Hematopoietic multipotent progenitor cell treated with erythropoietin and hydrocortisone succinate and interleukin-3 and kit ligand, for 4 days (in vitro differentiated cells): ENCODE measurements at places on chromosomes 1 and 21.
A peak's percentile ranks its signal among the peaks of the same experiment; 100 is the strongest.

- no peak for DNase-seq
Measured at GRCh38 chr1:208541225-208541855, 297.2 kb upstream of the PLXNA2 start.

- no peak for DNase-seq
Measured at GRCh38 chr1:21659924-21660326, 9.2 kb downstream of the RAP1GAP start.

- peak; percentile 76 for DNase-seq
Measured at GRCh38 chr1:174021591-174022079, 522 bp downstream of the RC3H1 start.

- peak; percentile 40 for DNase-seq
Measured at GRCh38 chr1:27026621-27027574, 14.2 kb upstream of the TENT5B start.

DNA sequence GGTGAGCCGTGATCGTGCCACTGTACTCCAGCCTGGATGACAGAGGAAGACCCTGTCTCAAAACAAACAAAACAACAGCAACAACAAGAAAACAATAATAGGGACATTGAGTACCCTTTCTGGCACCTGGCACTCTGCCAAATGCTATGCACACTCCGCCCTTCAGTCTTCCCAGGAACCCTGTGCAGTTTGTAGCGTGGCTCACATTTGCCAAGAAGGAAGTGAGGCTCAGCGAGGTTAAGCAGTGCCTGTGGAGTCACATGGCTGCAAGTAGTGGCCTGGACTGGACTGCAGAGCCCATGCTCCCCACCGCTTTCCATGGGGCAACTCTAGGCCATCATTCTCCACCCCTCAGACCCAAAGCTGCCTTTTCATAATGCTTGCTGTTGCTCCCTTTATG, 5.3 kb upstream of the EVA1B start:
- DNase-seq: peak; percentile 62

- no peak for DNase-seq
Measured at GRCh38 chr1:240619906-240620621, 8.1 kb upstream of the GREM2 start.

DNA sequence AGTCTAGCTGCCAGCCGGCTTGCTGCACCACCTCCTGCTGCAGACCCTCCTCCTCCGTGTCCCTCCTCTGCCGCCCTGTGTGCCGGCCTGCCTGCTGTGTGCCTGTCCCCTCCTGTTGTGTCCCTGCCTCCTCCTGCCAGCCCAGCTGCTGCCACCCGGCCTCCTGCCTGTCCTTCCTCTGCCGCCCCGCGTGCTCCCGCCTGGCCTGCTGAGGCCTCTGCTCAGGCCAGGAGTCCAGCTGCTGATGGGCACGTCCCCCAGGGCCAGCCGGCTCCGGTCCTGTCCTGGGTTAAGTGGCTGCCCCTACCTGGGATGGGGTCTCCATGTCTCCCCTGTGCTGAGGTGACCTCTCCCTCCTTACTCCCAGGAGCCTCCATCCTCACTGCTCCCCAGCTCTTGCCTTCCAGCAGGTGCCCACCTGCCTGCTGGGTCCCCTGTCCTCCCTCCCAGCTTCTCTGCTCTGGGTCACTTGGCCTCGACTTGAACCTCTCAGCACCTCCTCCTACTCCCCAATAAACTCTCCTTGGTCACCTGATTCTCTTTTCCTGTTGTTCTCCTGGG, 870 bp downstream of the KRTAP10-8 start:
- no peak for DNase-seq

GRCh38 chr1:160117709-160118183, 2.2 kb downstream of the ATP1A2 start:
- no peak for DNase-seq

GRCh38 chr1:204736836-204737235, 51.3 kb upstream of the LRRN2 start:
- DNase-seq: no peak

GRCh38 chr1:94324178-94324544, 86.8 kb upstream of the ARHGAP29 start:
- no peak for DNase-seq

GRCh38 chr1:169588112-169588511, 1.8 kb upstream of the F5 start:
- DNase-seq: no peak

DNA sequence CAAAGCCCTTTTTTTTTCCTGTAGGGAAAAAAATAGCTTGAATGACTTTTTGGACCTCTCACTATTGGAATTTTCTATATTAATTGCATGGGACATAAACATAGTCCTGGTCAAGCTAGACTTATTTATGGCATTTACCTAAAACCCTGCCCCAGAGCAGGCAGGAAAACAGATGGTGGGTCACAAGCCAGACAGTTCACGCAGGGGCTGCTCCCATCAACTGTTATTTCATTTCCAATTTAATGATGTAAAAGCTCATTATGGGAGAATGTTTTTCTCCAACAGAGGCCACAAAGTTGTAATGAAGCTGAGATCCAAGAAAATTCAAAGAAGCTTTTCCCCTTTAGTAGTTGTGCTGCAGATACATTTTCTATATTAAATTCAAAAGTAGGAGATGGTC, 99.2 kb downstream of the SGIP1 start:
- DNase-seq: no peak

GRCh38 chr1:163170975-163171676, 31.6 kb downstream of the RGS5 start:
- peak; percentile 9 for DNase-seq

- peak; percentile 97 for DNase-seq
Measured at GRCh38 chr1:228463559-228464455, 23.4 kb upstream of the RNF187 start.

DNA sequence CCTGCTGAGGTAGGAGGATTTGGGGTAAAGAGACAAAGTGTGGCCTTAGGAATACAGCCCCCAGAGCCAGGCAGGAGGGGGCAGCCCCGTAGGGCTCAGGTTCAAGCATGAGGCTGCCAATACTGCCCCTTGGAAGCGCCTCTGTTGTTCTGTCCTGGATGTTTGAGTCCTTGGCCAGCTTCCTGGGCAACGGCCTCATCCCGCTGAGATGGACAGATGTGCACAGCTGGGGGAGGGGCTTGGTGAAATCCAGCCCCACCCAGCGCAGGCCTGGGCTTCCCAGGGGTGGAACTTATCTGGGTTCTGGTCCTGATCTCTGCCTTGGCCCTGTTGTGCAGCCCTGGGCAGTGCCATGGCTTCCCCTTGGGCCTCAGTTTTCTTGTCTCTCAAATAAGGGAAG, 34.8 kb upstream of the MAN1C1 start:
- no peak for DNase-seq

DNA sequence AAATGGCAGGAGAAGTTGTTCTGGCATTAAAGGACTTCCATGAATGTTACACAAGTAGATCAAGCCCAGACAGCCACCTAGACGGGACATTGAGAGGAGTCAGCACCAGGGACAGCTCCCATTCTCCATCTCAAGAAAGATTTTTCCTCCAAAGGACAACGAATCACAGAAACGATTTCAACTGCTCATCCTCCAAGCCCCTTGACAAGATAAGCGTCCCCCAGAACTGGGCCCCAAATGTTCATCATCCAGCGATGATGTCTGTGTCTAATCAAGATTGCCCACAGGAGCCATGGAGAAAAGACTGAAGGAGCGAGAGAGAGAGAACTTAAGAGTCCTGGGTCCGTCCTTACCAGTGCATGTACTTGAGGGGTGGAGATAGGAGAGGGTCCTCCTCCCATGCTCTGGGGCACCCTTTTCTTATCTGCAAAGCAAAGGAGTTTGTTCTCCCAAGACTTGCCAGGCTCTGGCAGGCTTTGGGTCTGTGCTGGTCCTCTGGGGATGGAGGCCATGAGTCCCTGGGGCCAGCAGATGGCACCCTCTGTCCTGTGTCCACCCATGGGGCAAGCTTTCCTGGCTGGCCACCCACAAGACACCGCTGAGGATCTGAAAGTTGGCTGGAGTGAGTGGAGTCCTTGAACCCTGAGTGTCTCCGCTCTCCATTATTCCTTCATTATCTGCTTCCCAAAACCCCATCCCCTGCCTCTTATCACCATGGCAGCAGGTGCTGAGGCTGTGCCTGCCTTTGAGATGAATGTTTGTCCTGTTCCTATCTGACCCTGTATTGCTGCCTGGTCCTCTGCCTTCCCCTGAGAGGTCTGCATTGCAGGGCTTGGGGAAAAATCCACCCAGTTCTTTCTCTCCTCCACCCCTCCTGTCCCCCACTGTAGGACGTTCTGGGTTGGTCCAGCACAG, 164.6 kb downstream of the ACTL8 start:
- DNase-seq: peak; percentile 59

GRCh38 chr1:52032124-52032784, 1.4 kb downstream of the KTI12 start:
- peak; percentile 15 for DNase-seq

- DNase-seq: no peak
Measured at GRCh38 chr1:208510192-208510952, 266.2 kb upstream of the PLXNA2 start.

- no peak for DNase-seq
Measured at GRCh38 chr1:25871086-25871703, 4.3 kb downstream of the PAQR7 start.

GRCh38 chr1:14403961-14404645, 194.4 kb upstream of the KAZN start:
- DNase-seq: no peak

- DNase-seq: no peak
Measured at GRCh38 chr21:41764558-41765419, 2.1 kb downstream of the RIPK4 start.

DNA sequence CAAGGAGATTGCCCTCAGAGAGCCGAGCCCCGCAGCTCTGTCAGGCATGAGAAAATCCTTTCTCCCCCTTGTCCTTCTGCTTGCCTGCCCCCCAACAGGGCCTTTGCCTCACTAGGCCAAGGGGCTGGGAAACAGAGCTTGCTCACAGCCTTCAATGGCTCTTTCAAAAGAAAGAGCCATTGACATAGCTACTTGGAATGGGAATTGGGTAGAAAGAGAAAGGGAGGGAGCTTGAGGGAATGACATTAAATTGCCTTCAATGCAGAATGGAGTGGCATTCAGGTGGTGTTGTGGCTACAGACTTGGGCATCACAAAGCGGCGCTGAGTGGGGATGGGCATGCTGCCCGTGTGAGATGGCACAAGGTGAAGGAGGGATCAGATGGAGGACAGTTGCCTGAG, 13.2 kb downstream of the SYT11 start:
- no peak for DNase-seq
